AG04450 (cell line): ENCODE measurements at places on chromosomes 7 and 10. TPM values are rescaled to one million over a fixed set of nuclear protein-coding genes. Genes with fewer than 3 reads are reported as not detected.

DNA sequence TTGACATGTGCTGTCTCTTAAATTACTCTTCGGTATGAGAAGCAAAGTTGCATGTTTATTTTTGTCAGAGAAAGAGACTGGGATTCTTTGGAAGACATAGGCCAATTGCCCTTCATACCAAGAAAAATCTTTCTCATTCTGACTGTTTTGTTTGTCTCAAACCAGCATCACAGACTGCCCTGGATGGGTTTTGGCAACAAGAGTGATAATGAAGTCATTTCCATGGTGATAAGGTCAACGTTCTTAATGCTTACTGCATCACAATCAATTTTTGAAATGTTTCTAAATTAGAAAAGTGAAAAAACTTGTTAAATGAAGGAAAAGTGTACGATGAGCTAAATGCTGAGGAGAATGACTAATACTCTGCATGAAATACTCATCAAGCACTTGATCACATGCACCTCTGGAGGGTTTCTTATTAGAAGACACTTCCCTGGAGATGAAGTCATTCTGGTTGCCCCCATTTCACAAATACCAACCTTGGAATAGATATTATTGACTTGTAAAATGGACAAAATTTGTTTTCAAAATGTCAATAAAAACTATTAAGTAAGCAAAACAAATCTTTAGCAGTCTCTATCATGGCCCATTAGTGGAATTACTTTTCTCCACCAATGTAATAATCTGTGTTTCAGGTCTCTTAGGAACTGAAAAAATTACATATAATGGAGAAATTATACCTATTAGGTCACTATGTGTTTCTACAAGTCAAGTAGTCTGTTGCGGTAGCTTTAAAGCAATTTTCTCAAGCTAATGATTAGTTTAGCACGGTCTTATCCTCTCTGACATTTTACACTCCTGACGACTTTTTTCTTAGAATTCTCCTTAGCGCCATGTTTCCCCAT is 19.9 kb upstream of the SEC61G start:
- DNase-seq, result no peak

- no peak for DNase-seq
Observed at GRCh38 chr10:131591936-131592335, 280.4 kb upstream of the TCERG1L start.

DNA sequence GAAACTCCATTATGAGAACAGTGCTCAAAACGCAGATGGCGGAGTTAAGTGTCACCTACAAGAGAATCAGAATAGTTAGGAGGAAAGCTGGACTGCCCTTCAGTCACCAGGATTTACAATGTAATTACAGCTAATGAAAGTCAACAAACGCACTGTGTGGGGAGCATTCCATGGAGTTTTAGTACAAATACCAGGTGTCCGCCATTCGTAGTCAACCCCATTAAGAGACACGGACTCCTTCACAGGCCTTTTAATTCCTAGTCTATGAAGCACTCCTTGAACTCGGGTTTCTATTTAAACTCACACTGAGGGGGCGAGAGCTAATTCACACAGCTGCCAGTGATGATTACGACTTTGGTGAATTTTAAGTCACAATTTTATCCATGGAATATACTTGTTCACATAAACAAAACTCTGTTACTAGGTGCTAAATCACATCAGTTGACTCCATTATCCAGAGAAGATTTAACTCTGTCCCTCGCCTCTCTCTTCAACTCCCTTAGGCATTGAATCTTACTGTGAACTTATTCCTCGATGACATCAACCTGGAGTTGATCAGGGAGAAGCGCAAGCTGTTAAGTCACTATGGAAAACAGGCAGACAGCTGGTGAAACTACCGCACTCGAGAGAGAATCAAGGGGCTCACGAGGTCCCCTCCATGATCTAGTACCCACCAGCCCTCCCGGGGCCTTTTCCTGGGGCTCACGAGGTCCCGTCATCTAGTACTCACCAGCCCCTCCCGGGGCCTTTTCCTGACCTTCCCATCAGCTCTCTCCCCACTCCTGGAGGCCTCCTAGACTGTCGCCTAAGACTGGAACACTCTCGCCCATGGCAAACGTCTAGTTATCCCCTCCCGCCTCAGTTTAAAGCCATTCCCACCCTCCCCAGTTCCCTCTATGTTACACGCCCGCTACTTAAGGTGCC is 1.5 kb downstream of the ZFAND2A start:
- no peak for DNase-seq

The ACSL5 gene
- polyA plus RNA-seq, result 1.8 and 2.0 TPM in 2 replicates

GRCh38 chr10:18142151-18142550 is 1.9 kb downstream of the CACNB2 start:
- DNase-seq, result no peak

DNA sequence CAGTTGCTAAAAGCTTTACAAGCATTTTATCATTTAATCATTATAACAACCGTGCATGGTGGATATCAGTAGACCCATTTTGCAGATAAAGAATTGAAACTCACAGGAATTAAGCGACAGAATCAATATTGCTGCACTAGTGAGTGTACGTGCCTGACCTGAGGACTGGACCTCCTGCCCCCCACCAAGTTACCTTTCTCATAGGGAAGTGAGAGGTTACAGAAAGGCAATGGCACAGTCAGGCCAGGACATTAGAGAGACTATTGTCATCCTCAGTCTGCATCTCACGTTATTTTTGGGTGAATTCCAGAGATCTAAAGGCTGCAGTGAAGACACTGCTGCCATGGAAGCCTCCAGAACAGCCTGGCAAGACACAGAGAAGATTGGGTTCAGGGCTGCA is 80.9 kb downstream of the WDFY4 start:
- DNase-seq, result no peak

- DNase-seq, result no peak
Observed at GRCh38 chr10:32205670-32206069, 141.3 kb downstream of the EPC1 start.

The LIPA gene
- polyA plus RNA-seq, result 48.8 and 51.6 TPM in 2 replicates

- peak; percentile 26 for DNase-seq
Observed at GRCh38 chr7:116859323-116859722, 3.1 kb upstream of the CAPZA2 start.

The CYP2C8 gene
- polyA plus RNA-seq, result 0.06 and 0.09 TPM in 2 replicates

- no peak for DNase-seq
Observed at GRCh38 chr7:88669913-88670312, 89.6 kb upstream of the ZNF804B start.

- DNase-seq, result no peak
Observed at GRCh38 chr10:14681305-14681704, 93.4 kb downstream of the FAM107B start.

DNA sequence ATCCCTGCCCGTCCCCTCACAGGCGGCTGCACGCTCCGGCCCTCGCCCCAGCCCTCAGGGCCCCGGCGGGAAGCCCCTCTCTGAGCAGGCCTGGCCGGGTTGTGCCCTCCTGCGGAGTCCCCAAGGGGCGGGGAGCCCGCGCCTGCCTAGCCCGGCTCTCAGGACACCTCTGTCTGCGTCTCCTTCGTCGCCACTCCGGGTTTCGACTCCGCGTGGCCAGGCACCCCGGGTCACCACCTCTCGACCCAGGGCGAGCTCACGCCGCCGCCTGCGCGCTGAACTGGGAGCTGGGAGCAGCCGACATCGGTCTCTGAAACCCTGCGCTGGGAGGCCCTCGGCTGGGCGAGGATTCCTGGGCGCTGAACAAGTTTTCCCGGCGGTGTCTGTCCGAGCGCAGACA is 6.2 kb upstream of the OGDHL start:
- DNase-seq, result no peak

GRCh38 chr7:157032644-157033482 is 22.4 kb upstream of the MNX1 start:
- DNase-seq, result no peak

GRCh38 chr7:27765841-27766240 is 25.9 kb downstream of the TAX1BP1 start:
- DNase-seq, result no peak

- DNase-seq, result no peak
Observed at GRCh38 chr7:122416336-122416735, 111.8 kb upstream of the FEZF1 start.

DNA sequence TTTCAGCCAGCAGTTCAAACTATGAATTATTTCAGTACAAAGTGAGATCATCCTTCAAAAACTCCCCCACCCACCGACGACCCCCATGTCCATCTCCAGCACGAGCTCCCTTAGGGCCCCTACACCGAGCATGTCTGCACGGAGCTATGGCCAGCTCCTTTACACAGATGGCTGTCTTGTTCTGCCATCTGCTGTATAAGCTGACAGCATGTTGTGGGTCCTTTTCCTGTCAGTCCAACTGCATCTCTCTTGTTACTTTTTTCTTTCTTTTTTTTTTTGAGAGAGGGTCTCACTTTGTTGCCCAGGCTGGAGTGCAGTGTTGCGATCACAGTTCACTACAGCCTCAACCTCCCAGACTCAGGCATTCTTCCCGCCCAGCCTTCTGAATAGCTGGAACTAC is 21.6 kb downstream of the NPC1L1 start:
- no peak for DNase-seq

- no peak for DNase-seq
Observed at GRCh38 chr7:36692456-36692855, 31.8 kb downstream of the AOAH start.

DNA sequence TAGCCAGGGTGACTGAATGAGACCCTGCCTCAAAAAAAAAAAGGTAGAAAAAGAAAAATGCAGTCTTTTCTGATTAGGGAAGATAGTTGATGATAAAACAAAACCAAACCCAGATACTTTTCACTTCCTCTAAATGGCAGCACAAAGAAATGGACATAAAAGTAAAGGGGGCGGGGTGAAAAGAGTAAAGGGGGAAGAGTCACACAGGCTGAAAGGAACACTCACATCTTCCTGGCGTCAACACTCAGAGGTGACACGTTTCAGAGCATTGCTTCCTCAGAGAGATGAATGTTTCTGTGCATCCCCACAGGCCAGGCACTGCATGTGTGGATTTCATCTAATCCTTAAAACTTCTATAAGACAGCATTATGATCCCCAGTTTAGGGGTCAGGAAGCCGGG is 81.2 kb downstream of the HIPK2 start:
- no peak for DNase-seq

The CXCL12 gene
- polyA plus RNA-seq, result 80.5 and 93.4 TPM in 2 replicates

DNA sequence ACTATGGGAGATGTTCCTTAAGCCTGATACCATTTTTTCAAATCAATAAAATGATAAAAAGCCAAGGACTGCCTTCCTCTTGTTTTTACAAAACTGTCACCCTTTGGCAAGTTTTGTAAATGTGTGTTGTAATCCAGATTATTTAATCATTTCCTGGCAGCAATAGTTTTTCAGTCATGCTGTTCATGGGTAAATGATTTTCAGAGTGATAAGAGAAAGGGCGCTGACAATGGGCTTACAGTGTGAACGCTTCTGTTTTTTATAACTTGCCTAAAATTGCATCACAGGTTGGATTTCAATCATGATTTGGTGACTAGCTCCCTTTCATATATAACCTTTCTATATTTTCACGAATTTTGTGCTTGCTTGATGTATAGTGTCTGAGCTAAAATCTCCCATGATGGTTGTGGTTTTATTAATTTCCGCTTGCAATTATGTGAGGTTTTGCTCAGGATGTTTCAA is 19.0 kb upstream of the DMBT1 start:
- DNase-seq, result no peak

GRCh38 chr10:100872034-100872791 is 40.5 kb upstream of the SLF2 start:
- DNase-seq, result peak; percentile 37

The TRIM73 gene
- 0.12 and 0.15 TPM in 2 replicates for polyA plus RNA-seq

GRCh38 chr7:105926131-105926530 is 36.9 kb upstream of the CDHR3 start:
- DNase-seq, result no peak

The WDR91 gene
- 6.3 and 6.8 TPM in 2 replicates for polyA plus RNA-seq

DNA sequence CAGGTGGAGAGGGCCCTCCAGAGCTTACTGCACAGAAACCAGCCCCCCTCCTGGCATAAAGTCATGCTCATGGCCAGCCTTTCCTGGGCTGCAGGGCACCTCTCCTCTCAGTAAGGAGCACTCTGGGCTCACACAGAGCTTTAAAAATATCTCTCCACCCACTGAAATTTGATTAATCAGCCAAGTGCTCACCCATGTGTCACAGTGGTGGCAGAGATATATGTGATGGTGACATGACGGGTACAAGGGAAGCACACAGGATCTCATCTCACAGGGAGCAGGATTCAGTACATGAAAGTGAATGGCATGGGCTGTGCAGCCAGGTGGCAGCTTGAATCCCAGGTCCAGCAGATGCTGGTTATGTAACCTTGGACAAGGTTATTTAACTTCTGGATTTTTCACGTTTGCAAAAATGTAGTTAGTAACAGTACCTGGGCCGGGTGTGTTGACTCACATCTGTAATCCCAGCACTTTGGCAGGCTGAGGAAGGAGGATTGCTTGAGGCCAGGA is 144.8 kb downstream of the CALN1 start:
- no peak for DNase-seq

DNA sequence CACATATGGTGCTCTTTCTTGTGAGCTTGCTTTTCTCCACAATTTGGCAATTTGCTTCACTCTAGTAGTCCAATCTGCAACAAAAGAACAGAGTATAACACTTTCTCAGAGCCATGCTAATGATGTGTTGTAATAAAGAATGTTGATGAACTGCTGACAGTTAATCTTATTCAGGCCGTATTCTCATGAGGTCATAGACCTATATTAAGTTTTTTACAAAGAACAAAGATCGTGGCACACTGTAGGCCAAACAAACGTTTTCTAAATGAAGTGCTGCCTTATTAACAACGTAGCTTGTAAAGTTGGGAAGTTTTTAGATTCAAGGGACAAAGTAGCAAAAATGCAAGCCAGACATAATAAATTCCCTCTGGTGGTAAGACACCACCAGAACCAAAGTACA is 160.1 kb downstream of the GALNT11 start:
- DNase-seq, result no peak

DNA sequence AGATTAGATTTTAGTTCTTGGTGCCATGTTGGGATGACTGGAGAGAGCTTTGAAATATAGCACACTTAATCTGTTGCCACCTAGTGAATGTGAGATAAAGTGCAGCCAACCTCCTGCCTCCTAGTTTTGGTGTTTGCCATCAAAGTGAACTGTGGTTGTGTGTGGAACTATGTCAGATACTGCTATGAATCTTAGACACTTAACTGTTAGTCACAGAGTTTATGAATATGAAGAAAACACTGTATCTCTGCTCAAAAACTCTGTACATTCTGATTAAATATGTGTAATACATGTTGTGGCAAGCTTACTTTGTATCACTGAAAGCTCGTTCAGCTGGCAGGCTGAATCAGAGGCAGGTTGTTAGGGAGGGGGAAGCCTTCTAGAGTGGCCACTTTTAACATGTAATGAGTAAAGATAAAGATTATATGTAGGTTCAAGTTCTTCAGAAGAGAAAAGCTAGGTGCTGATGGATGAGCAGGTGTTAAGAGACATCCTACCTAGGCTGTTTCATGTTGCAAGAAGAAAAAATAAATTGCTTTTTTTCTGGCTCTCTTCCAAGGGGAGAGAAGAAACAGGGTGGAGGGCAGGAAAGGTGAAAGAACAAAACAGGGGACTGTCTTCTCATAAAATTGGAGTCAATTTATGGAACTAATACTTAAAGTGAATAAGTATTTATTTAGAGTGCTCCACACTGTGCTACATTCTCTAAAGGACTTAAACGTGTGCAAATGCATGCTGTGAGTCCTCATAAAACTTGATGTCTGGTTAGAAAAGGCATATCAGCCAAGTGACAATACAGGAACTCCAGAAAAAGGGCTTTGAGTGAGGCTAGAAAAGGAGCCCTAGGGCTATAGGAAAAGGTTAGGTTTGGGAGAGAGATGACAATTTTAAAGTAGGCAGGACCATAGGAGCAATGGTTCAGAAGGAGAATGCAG is 14.1 kb upstream of the LAMB1 start:
- no peak for DNase-seq

The PPP1R17 gene
- not detected in 2 replicates for polyA plus RNA-seq

The CUBN gene
- polyA plus RNA-seq, result 0.38 and 0.76 TPM in 2 replicates
